ENCODE measurements at places on chromosomes 4 and X. TPM values are rescaled to one million over a fixed set of nuclear protein-coding genes. Genes with fewer than 3 reads are reported as not detected.

The FRMD7 gene
- total RNA-seq = not detected

The CPZ gene
- 0.45 TPM for total RNA-seq

The DCLK2 gene
- not detected for total RNA-seq

The PLRG1 gene
- 81.2 TPM for total RNA-seq

The ZBTB49 gene
- 5.8 TPM for total RNA-seq

The LRP2BP gene
- total RNA-seq = 0.70 TPM

The TMSB15A gene
- 0.84 TPM for total RNA-seq

The USP27X gene
- total RNA-seq = 2.8 TPM

The FAM53A gene
- total RNA-seq = 0.93 TPM

The TCEAL6 gene
- not detected for total RNA-seq
